ENCODE measurements at places on chromosomes 4 and X.

DNA sequence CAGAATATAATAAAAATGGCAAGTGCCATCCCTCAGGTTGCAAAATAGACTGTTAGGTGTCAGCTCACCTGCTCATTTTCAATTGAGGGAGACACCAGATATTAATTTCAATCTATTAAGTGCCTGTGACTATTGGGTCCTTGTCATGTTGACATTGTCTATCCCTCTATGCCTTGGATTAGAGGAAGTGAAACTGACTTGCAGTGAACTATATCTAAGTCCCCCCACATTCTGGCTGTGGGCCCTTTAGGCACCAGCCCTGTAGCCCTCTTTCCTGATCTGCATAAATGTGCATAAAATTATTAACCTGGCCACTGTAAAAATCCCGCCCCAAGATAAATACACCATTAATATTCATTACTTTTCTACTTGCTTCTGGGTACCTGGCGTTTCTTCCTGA is 293.0 kb upstream of the CLNK start:
- DNase-seq, result no peak

- no peak for DNase-seq
These were observed 58.0 kb upstream of the KLF3 start for GRCh38 chr4:38605753-38606586.

DNA sequence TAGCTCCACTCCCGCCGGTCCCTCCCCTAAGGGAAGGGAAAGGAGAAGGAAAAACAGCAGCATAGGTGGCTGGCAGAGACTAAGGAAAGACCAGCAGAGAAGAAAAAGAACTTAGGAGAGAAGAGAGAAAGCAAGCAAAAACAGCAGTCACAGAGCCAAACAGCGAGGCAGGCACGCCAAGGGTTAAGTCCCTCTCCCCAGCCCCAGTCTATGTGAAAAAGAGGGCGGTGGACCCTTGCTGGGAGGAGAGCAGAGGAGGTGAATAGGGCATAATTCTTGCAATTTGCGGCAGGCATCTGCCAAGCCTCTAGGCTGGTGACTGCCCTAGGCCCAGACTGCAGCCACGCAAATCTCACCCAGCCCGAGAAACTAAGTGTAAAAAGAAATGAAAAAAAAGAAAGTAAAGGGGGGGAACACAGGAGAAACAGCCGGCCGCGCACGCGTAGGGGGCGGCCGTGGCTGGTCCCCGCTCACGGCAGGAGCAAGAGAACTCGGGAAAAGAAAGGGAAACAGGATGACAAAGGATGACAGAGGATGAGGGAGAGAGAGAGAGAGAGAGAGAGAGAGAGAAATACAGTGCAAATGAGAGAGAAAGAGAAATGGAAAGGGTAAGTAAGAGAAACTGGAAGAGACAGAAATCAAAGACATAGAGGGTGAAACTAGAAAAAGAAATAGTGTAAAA is 48.6 kb downstream of the MAGEA9 start:
- peak; percentile 1 for DNase-seq

- no peak for DNase-seq
These were observed 34.5 kb upstream of the KDR start for GRCh38 chr4:55159851-55160250.

DNA sequence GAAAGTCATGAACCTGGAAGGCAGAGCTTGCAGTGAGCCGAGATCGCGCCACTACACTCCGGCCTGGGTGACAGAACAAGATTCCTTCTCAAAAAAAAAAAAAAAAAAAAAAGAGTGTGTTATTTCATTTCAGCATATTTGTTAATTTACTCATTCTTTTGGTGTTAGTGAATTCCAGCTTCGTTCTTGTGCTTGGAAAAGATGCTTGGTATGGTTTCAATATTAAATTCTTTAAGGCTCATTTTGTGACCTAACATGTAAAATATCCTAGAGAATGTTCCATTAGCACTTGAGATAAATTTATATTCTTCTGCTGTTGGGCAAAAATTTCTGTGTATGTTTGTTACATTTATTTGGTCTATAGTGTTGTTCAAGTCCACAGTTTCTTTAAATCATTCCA is 66.8 kb downstream of the SPIN3 start:
- DNase-seq, result no peak

DNA sequence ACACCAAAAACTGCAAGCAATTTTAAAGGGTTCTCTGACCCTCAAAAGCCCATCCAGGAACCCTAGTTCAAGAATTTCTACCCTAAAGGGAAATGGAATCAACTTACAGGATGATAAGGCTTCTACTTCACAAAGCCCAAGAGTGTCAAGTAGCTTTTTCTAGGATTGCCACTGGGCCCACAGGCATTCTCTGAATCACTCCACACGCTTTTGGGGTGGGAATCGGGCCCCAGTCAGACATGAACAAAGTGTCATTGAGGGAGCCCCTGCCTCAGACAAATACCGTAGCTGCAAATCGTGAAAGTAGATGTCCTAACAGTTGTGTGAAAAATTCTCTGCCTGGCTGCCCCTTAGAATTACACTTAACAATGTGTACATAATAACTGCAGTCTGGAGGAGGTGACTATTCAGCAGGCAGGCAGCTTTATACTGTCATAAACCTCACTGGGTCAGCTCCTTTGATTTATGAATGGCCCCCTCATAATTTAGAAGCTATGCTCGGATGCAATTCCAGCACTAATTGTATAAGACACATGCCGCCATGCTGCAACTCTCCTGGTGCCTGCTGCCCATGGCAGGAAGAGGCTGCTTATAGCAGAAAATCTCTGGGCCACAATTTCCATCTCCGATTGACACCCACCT is 36.7 kb downstream of the CHRDL1 start:
- DNase-seq, result no peak

GRCh38 chrX:39852491-39852890 is 245.3 kb downstream of the BCOR start:
- DNase-seq, result no peak

DNA sequence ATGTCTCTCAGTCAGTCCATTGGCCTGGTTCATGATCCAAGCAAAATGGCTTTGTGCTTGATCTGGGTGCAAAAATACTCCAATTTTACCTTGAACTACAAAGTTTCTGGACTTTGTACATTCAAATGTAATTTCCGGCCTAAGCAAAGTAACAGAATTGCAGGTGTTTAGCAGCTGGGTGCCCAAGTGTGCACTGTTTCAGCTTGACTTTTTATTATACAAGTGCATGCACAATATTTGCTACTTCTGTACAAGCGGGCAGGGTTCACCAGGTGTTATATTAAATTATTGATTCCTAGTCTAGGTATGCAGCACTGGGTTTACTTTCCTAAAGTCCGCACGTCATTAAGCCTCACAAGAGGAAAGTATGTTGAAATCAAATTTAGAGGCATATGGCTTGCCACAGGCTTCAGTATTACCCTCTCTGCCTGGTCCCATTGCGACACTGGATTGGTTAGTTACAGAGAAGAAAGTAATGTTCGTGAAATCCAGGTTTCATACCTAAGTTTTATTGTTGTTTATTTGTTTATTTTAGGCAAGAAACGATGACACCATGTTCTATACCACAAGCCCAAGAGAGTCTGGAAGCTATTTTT is 376.9 kb upstream of the CTSO start:
- DNase-seq, result no peak

- DNase-seq, result no peak
These were observed 620 bp downstream of the ITM2A start for GRCh38 chrX:79366556-79366872.

- DNase-seq, result no peak
These were observed 52.1 kb downstream of the LEF1 start for GRCh38 chr4:108116423-108117168.

All from hippocampal formation (tissue), 2 donors.